ENCODE measurements at places on chromosomes 11 and 22.
A peak's percentile ranks its signal among the peaks of the same experiment; 100 is the strongest.

GRCh38 chr11:88402192-88402715 is 64.7 kb upstream of the CTSC start:
- no peak for DNase-seq

DNA sequence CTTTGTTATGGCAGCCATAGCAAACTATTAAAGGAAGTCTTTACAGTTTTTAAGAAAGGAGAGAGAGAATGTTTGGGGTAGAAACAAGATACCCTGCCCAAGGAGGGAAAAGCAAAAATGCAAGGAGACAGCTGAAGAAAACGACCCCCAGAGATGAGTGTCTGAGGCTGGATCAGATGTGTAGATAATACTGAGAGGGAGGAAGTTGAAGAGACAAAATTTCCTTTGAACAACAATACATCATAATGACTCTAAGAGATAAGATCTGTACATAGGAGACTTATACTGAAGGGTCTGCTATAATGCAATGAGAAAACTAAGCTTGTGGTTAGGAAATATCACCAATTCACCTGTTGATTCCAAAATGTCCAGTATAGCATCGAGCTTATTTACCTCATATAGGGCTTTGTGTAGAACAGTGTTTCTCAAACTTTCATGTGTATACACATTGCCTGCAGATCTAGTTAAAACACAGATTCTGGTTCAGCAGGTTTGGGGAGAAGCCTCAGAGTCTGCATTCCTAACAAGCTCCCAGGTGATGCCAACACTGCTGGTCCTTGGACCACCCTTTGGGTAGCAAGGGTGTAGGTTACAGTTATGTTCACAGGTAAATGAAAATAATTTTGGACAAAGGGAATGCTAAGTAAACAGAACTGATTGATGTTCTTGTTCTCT is 5.8 kb upstream of the CEP295 start:
- DNase-seq, result no peak

DNA sequence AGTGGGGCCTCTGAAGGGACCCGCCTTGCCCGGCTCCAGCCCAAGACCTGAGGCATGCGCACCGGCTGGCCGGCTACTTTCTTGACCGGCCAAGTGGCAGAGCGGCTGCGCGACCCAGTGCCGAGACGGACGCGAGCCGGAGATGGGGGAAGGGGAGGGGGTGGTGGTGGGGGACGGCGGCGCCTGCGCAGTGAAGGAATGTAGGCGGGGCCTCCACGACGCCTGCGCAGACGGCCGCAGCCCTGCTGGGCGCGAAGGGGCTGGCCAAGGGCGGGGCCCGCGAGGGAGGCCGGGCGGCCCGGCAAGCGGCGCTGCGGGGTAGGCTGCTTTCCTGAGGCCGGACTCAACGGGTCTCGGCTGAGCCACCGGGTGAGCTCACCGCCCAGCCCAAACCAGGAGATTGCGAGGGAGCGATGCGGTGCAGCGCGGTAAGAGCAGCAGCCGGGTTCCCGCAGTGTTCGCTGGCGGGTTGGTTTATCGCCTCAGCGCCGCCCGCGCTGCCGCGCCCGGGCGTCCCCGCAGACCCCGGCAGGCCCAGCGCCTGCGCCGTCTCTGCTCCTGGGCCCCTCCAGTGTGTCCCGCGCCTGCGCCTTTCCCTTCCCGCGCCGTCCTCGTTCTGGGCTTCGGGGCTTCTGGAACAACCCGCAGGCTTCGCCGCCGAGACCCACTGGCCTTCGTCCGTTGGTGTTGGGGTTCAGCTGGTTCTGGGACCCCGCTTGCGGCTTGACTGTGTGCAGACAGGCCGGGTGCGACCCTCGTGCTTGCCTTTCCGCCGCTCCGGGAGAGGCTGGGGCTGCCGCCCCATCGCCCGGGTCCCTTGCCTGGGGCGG is at the start of gene SPECC1L:
SPECC1L (plus strand) TSS at position 276 of the 830 bp plus-strand sequence. CDS start 31,401 bp downstream, outside the sequence.
- peak; percentile 59 for DNase-seq

DNA sequence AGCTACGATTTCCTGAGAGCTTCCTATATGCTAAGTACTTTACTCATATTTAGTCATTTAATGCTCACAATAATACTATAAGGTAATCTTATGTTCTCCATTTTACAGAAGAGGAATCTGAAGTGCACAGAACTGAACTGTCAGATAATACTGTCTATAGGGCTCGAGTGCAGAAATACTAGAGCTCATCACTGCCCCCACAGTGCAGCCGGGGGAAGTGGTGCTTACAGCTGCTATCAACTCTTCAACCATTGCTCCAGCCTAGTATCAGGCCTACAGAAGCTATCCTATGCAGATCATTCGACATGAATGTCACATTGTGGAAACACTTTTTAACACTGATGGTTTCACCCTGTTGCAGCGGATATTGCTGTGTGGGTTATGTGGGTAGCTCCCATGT is 929.9 kb downstream of the NTM start:
- no peak for DNase-seq

- no peak for DNase-seq
These were observed 51.7 kb upstream of the PITPNB start for GRCh38 chr22:27970596-27971220.

DNA sequence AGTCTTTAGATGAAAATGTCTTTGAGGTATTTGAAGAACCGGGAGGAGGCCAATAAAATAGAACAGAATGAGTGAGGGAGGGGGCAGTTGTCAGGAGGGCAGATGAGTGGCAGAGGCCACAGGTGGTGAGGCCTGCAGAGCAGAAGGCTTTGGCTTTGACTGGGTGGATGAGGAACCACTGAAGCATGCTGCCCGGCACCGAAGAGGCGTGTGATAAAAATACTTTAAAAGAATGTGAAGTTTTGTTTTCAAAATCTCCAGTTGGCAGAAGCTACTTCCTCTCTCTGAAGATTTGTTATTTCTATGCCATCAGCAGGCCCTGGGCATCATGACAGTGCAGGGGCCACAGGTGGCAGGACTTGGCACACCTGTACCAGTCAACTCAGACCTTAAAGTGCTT is 6.3 kb downstream of the MS4A12 start:
- DNase-seq, result no peak

DNA sequence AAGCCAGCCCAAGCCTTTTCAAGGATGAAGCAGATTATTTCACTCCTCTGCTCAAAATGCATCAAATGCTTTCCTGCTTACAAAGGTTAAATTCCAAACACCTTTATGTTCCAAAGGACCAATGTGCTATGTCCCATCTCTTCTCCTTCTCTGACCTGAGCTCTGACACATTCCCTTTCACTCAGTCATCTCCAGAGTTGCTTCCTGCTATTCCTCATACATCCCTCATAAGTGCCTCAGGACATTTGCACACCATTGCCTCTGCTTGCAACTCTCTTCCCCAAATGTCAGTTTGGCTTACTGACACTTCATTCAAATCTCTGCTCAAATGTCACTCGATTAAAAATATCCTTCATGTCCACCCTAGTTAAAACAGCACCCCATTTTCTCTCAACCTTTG is 53.3 kb upstream of the BMAL1 start:
- DNase-seq, result no peak

GRCh38 chr11:78767027-78767932 is 192.6 kb upstream of the NARS2 start:
- no peak for DNase-seq

GRCh38 chr22:30033901-30034300 is 46.4 kb upstream of the HORMAD2 start:
- DNase-seq, result no peak

- DNase-seq, result no peak
These were observed 175.7 kb upstream of the API5 start for GRCh38 chr11:43135966-43136534.

DNA sequence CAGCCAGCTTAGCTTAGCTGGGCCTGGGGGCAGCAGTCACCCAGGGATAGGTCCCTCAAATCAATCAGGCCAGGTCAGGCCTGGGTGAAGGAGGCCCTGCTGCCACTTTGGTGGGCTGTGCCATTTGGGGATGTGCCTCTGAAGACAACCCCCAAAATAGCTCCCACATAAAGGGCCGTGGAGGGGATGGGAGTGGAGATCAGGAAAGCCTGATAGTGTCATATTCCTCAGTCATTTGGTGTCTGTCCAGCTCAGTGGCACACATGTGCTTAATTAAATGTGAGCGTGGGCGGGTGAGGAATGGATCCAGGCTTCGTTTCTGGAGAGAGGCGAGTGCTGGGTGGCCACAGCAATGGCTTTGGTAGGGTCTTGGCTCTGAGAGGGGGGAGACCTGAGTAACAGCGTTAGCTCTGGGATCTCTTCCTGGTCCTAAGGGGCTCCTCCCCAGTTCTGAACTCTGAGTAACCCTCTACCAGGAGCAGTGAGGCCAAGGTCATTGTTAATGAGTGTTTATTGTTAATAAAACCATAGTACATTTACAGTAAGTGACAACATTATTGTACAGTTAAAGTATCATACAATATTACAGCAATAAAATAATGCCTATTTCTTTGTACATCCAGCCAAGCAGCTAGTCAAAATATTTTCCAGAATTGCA is 45.2 kb downstream of the NAT10 start:
- no peak for DNase-seq

DNA sequence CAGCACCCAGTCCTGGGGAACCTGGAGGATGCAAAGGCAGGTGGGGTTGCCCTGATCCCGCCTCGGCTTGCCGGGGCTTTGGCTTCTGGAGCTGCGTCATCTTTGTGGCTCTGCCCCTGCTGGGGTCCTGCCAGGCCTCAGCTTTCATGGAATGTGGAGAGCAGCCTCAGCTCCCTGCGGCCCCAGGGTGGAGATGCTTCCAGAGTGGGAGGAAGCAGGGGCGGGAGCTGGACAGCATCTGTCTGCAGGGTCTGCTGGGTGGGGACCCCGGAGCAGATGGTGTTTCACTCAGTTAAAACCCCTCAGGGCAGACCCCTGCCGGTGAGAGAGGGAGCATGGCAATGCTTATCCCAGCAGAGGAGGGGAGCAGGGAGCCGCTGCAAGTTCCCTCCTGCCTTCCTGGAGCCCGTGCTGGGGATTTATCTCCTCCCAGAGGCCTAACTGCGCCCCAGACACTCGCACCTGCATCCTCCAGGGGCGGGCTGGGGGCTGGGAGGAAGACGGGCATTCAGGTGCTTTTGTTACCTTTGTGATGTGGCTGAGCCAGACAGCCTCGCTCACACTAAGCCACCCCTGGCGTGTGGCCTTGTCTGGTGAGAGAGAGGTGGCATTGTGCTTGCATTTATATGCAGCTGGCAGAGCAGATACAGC is 15.7 kb downstream of the GRIK4 start:
- no peak for DNase-seq

DNA sequence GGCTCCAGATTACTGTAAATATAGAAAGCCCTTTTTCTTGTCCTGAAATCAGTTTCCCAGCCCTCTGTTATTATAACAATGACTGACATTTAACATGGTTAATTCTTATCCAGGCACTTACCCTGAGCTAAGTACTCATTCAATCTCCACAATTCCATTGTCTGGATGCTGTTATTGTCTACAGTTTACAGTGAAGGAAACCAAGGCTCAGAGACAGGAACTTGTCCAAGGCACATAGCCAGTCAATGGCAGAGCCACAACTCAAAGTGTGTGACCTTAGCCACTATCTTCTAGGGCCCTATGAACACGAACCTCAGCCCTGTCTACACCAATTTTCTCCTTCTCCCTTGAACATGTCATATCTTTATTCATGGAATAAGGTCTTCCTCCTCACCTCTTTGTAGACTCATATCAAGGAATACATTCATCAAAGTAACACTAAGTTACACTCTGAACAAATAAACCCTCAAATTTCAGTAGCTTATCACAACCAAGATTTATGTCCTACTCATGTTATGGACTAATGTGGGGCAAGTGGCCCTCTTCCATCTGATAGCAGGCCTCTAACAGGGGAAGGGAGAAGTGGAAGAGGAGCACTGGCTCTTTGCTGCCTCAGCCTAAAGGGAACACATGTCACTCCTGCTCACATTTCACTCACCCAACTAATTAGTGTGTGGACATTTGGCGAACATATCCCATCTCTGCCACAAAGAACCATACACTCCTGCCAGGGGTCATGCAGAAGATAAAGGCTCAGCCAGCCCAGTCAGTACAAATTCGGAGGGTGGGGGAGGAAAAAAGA is 39.3 kb upstream of the APLNR start:
- no peak for DNase-seq

- no peak for DNase-seq
These were observed 274.7 kb downstream of the CASP12 start for GRCh38 chr11:104623518-104623917.

DNA sequence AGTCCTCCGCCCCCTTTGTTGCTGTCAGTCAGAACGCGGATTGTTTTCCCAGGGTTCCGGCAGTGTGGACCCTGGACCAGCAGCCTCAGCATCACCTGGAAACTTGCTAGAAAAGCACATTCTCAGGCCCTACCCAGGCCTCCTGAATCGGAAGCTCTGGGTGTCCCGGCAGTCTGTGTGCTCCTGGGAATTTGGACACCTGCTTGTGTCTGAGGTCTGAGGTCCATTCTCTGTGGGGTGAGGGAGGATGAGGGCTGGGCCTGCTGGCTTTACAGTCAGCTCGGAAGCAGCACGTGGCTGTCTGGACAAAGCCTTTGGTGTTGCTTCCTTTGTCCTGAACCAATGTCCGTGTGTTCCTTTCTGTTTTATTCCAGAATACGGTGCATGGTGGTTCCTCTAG is 299.7 kb downstream of the TBC1D22A start:
- no peak for DNase-seq

GRCh38 chr11:94933223-94934130 is 39.9 kb downstream of the CWC15 start:
- no peak for DNase-seq

DNA sequence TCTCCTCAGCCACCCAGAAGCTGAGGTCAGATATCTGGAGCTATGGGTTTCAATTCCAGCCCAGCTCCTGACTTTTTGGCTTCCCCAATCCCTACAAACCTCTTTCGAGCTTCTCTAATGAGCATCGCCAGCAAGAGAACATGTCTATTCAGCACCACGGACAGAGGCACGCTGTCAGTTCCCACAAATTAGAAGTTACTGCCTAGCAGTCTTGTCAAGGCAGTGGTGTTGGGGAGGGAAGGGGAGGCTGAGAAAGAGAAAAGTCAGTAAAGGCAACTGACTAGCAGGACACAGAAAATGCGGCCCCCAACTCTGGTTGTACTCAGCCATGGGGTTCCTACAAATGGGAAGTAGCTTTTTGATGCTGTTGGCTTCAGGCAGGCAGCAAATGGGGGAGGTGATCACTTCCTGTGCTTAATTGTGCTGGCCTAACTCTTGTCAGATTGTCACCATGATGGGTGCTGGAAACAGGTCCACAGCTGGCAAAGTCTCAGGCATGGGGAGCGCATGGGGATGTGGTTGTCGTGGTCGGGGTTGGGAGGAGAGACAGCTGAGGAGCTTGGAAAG is 205.9 kb downstream of the ST3GAL4 start:
- DNase-seq, result no peak

GRCh38 chr11:33388793-33389525 is 131.8 kb downstream of the HIPK3 start:
- DNase-seq, result no peak

DNA sequence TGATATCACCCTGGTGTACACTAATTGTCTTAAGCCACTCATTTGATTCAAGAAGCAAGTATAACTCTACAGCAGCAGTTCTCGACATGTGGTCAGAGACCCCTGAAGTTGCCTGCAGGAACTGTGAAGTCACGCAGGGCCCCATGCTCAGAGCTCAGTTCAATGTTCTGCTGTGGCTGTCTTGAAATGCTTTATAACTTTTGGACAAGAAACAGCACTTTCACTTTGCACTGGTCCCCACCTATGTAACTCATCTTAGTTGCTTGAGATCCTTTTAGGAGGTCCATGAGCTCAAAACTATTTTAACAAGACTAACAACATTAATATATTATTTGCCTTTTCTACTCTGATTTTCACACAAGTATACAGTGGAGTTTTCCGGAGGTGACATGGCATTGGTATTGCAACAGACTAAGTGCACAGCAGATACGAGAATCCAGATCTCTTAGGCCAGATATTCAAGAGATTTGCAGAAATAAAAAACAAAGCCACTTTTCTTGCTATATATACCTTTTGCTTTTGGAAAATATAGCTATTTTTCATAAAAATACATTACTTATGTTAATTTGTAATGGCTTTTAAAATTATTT is 64.8 kb downstream of the PRR5L start:
- no peak for DNase-seq

GRCh38 chr11:132496341-132496740 is 1036.0 kb downstream of the OPCML start:
- no peak for DNase-seq

All from NCI-H748 treated with DMSO at 0.1 percent for 48 hours (cell line).